ENCODE measurements at places on chromosomes 13 and 19.
A peak's percentile ranks its signal among the peaks of the same experiment; 100 is the strongest.

DNA sequence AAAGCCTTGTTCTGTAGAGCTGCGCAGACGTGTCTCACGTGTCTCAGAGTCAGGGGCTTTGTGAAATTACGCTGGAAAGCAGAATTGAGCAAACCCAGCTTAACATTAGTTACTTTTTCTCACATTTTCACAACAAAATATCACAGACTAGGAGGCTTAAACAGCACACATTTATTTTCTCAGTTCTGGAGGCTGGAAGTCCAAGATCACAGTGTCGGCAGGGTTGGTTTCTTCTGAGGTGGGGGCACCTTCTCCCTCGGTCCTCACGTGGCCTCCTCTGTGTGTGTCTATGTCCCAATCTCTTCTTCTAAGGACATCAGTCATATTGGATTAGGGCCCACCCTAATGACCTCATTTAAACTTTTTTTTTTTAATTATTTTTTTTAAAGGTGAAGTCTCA, 4.7 kb upstream of the EIF3G start:
- no peak for DNase-seq

GRCh38 chr13:49806126-49806536, 13.6 kb upstream of the KPNA3 start:
- DNase-seq = no peak

- peak; percentile 88 for DNase-seq
Observed at GRCh38 chr19:10270616-10271394, at the start of gene ICAM1. Gene ICAM1, plus strand, starts transcription at chr19:10271120. Its CDS starts 40 bp downstream, at chr19:10271160.

- no peak for DNase-seq
Observed at GRCh38 chr19:18289471-18290301, 8.3 kb upstream of the JUND start.

DNA sequence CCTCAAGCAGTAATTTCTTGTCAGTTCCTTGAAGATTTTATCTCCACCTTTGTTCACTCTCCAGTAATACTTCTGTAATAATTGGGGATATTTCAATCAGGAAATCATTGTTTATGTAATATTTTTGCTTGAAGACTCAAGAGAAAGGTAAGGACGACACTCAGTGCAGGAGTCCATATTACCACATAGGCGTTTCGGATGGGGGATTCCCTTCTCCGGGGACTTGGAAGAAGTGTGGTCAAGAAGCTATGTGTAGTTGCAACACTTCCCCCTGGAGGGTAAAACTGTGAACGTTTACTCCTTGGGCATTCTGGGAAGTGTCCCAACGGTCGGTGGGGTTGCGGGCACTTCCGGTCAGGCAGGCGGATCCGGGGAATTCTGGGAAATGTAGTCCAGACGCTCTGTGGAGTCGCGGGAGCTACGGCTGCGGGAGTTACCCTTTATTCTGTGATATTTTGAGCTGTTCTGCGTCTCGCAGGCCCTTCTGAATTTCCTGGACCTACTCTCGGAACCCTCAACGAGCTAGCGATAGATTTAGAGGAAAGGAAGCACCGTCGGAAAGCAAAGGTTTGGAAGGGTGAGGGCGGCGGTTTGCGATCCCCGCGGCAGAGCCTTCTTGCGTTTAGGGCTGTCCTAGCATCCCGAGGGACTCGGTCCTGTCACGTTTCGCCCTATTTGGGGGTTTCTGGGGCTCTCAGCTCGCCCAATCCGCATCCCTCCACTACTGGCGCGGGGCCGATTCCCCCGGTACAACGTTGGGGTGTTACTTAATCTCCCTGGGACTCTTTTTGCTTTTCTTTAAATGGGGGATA, at the start of gene ZNF221:
Gene ZNF221 (plus strand): TSS at position 395 of the 812 bp plus-strand sequence. CDS start 11,499 bp downstream, outside the sequence.
- DNase-seq = peak; percentile 96

GRCh38 chr13:28922341-28922740, 102.2 kb downstream of the MTUS2 start:
- no peak for DNase-seq

- DNase-seq = no peak
Observed at GRCh38 chr19:31316201-31316951, 32.9 kb downstream of the TSHZ3 start.

- no peak for DNase-seq
Observed at GRCh38 chr13:112060282-112060830, 6.6 kb upstream of the SOX1 start.

- DNase-seq = no peak
Observed at GRCh38 chr13:110471833-110472162, 89.7 kb downstream of the RAB20 start.

- DNase-seq = peak; percentile 75
Observed at GRCh38 chr13:66994097-66994496, 236.0 kb downstream of the PCDH9 start.

DNA sequence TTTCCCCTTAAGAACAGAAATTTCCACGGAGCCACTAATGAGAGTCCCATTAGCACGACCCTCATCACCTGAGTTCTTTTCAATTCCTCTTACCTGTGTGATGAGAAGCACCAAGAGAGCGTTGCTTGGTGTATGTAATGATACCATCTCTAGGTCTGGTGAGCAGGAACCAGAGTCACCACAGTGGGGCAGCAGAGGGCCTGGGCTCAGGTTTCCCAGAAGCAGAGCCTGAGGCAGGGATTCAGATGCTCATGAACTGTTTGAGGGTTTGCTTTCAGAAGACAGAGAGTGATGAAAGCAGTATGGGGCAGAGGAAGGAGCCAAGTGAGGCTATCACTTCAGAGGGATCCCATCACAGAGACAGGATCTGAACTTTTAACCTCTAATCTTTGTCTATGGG, 3.1 kb upstream of the PTPRH start:
- DNase-seq = no peak

DNA sequence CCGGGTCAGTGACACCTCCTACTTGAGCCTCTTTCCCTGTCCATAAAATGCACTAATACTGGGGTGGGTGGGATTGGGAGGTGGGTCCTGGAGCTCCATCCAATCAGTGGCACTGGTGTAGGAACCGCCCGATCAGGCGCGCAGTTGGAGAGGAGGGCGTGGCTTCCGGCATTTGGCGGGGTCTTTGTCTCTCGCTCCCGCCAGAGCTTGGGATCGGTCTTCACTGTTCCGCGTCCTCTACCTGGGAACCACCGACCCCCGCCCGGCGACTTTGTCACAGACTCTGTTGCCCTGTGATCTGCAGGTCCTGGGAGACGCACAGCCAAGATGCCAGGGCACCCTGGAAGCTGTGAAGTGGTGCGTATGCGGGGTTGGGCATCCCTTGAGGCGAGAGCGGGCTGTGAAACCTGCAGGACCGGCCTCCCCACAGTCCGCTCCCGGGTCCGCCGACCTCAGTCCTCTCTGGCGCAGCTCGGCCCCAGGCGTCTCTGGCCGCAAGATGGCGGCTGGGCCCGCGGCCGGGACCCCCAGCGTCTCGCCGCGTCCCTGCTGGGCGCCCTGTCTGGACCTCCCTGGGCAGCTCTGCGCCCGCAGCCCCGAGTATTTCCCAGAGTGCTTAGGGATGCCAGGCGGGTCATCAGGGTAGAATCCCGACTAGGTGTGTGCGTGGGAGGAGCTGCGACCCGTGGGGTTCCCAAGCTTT, 41.6 kb upstream of the ZNF730 start:
- DNase-seq = peak; percentile 97

- DNase-seq = peak; percentile 94
Observed at GRCh38 chr19:35066691-35067563, 25.4 kb downstream of the HPN start.
